ENCODE measurements at places on chromosomes 12 and 14. TPM values are rescaled to one million over a fixed set of nuclear protein-coding genes. Genes with fewer than 3 reads are reported as not detected.

AKAP3 gene
- total RNA-seq = 1.00 TPM

SELPLG gene
- total RNA-seq = 179 TPM

GRIP1 gene
- total RNA-seq = 3.6 TPM

TRPV4 gene
- not detected for total RNA-seq

IL26 gene
- total RNA-seq = not detected

HCAR3 gene
- total RNA-seq = 14.7 TPM

GPR68 gene
- total RNA-seq = 15.7 TPM

CHD8 gene
- 167 TPM for total RNA-seq

OTOGL gene
- total RNA-seq = not detected

KCNC2 gene
- not detected for total RNA-seq

NRXN3 gene
- not detected for total RNA-seq

TSPAN9 gene
- 0.86 TPM for total RNA-seq

ABCC9 gene
- total RNA-seq = 0.05 TPM

OR6C3 gene
- total RNA-seq = not detected

CMA1 gene
- not detected for total RNA-seq

POTEM gene
- not detected for total RNA-seq

PKP2 gene
- total RNA-seq = 0.16 TPM

CNTN1 gene
- total RNA-seq = not detected

SPIC gene
- total RNA-seq = not detected

CCND2 gene
- 164 TPM for total RNA-seq

TMEM117 gene
- total RNA-seq = 7.9 TPM

LHX5 gene
- total RNA-seq = not detected

BTBD6 gene
- 30.9 TPM for total RNA-seq

VRTN gene
- total RNA-seq = not detected
